ENCODE measurements at places on chromosomes 11 and 22. TPM values are rescaled to one million over a fixed set of nuclear protein-coding genes. Genes with fewer than 3 reads are reported as not detected.
A peak's percentile ranks its signal among the peaks of the same experiment; 100 is the strongest.

GRCh38 chr22:39250838-39251237, 6.1 kb upstream of the PDGFB start:
- DNase-seq = no peak

GRCh38 chr11:94666792-94667721, 99.9 kb downstream of the PIWIL4 start:
- no peak for DNase-seq

DNA sequence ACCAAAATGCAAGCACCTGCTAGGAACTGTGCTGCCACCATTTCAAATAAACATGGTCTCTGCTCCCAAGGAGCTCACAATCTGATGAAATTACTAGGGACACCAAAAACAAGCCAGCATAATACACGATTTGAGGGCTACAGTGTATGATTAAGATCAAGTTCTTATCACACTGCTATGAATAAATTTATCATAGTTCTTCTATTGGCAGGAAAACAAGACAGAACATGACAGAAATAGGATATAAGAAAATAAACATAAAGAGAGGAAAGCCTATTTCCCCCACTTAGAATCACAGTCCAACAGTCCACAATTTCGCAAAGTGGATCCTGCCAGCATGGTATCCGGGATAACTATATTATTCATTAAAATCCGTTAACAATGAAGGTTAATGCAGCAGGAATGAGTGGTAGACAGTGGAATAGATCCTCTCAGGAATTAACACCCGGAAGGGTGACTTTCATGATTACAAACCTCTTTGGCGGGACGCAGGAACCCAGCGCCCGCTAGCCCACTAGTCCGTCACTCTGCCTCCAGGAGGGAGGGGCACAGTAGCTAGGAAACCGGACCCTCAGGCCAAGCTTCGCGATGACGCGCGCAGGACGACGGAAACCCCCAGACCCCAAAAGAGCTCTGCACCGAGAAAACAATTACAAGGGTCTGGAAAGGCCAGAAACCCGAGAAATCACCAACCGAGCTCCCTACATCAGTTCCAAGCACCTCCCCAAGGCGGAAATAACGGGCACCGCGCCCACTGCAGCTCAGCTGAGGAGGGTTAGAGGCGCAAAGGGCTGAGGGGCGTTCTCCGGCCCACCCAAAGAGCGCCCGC, 607 bp downstream of the CCDC82 start:
- DNase-seq = peak; percentile 4

DNA sequence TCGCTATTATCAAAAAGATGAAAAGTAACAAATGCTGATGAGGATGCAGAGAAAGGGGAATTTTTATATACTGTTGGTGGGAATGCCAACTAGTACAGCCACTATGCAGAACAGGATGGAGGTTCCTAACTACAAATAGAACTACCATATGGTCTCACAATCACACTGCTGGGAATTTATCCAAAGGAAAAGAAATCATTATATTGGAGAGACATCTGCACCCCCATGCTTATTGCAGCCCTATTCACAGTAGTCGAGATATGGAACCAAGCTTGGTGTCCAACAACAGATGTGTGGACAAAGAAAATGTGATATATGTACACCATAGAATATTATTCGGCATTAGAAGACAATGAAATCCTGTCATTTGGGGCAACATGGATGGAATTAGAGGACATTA, 19.6 kb upstream of the POU2AF2 start:
- DNase-seq = no peak

- no peak for DNase-seq
Measured at GRCh38 chr11:58867556-58867955, 23.1 kb upstream of the GLYATL2 start.

- DNase-seq = no peak
Measured at GRCh38 chr11:69388661-69389060, 92.8 kb upstream of the LINC01488 start.

- DNase-seq = no peak
Measured at GRCh38 chr11:46832511-46833214, 13.4 kb downstream of the CKAP5 start.

Gene MPPED2
- polyA plus RNA-seq = not detected

DNA sequence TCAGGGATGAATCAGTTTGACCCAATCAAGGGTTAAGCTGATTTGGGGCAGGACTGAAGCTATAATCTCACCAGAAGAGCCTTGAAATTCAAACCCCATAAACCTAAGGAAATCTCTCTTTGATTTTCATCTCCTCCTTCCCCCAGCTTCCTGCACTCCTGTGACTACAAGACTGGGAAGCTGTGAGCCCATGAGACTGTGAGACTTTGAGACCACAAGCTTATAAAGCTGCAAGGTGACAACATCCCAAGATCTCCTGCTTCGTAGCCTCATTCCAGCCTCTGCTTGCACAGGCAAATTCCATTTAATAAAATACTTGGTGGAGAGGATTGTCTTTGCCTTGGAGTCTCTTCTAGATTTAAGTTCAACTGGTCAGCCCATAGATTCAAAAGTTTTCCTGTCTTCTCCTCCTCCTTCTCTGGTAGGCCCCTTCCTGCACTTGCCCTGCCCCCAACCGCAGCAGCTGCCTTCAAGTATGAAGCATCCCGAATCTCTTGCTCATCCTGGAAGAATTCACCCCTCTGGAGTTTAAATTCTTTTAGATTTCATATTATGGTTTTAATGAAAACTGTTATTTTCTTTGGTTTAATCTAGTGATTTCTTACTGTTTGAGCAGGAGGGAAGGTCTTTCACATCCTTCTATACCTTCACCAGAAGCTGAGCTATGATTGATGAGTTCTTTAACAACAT, 42.1 kb downstream of the PAMR1 start:
- DNase-seq = no peak

All from AG04450 (cell line).